ENCODE measurements at places on chromosomes 4 and X. TPM values are rescaled to one million over a fixed set of nuclear protein-coding genes. Genes with fewer than 3 reads are reported as not detected.

The SULT1B1 gene
- total RNA-seq: 0.99 TPM

The STK32B gene
- total RNA-seq: 1.4 TPM

DNA sequence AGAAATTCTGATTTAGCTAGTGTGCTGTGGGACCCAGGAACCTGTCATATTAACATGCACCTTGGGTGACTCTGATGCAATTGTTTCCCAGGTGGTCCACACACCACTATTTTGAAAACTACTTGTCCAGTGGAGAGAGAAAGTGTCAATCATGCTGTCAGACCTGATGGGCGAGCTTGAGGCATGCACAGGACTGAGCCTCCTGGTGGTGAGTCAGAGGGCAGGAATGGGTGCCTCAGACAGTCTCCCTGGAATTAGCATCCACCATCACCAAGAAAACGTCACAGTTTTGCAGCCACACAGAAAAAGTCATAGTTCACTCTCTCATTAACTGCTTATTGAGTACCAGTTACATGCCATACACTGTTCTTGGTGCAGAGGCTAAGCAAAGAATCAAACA, 181.8 kb upstream of the MAOA start:
- no peak for DNase-seq

The SH3RF1 gene
- 12.8 TPM for total RNA-seq

Measured in left cardiac atrium (tissue), 4 donors.